Activated CD4-positive, alpha-beta T cell treated with anti-CD3 and anti-CD28 coated beads for 36 hours (primary cell): ENCODE measurements at places on chromosomes 7 and 10. TPM values are rescaled to one million over a fixed set of nuclear protein-coding genes. Genes with fewer than 3 reads are reported as not detected.

DNA sequence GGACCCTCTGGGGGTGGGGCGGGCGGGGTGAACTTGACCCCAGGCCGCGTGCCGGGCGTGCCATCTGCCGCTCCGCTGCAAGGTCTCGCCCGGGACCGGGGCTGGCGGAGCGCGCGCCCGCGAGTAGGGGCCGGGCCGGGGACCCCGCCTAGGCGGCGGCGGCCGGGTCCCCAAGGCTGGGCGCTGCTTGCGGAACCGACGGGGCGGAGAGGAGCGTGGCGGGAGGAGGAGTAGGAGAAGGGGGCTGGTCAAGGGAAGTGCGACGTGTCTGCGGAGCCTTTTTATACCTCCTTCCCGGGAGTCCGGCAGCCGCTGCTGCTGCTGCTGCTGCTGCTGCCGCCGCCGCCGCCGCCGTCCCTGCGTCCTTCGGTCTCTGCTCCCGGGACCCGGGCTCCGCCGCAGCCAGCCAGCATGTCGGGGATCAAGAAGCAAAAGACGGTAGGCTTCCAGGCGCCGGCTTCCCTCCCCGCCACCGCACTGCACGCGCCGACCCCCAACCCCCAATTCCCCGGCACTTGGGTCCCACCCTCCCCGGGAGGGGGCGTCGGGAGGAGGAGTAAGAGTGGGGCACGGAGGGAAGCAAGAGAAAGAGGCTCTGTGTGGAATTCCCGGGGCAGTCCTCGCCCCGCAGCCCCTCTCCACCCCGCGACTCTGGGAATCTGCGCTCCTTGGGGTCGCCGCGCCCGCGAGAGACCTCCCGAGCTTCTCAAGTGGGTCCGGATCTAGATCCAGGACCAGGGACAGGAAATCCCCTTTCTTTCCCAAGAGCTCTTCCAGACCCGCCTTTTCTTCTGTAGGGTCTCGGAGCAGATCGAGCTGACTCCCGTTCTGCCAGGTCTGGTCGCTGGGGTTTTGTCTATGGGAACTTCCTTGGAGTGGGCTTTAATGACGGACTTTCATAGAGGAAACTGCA, at the start of gene PAPSS2:
TSS of gene PAPSS2 (plus strand) at position 308 of the 913 bp plus-strand sequence. CDS start at position 412, 104 bp downstream.
- DNase-seq, result peak; percentile 56

DNA sequence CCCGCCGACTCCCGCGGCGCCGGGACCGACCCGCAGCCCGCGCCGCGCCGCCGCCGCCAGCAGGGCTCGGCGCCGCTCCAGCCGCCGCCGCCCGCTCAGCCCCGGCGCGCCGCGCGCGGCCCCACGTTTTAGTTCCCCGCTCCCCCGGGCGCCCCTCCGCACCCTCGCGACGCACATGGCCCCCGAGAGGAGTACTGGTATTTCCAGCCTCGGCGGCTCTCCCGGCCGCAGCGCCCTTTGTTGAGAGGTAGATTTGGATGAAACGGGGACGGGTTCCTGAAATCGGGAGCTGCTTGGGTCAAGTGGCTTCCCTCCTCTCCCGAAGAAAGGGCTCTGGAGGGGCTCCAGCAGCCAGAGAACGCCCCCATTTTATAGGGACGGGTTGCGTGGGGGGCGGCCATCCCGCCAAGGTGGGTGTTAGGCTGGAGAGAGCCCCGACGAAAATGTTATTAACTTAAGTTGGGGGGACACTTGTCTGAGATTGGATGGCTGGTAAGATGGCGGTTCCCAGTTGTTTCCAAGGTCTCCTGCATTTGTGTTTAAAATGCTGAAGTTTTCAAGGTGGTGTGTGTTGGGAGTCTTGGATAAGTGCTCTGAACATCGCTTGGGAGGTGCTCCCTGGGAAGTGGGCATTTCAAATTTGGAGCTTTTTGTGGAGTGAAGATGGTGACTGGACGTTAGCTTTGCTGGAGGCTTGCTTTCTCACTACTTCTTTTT, 1.2 kb downstream of the BMI1 start:
- peak; percentile 38 for DNase-seq

DNA sequence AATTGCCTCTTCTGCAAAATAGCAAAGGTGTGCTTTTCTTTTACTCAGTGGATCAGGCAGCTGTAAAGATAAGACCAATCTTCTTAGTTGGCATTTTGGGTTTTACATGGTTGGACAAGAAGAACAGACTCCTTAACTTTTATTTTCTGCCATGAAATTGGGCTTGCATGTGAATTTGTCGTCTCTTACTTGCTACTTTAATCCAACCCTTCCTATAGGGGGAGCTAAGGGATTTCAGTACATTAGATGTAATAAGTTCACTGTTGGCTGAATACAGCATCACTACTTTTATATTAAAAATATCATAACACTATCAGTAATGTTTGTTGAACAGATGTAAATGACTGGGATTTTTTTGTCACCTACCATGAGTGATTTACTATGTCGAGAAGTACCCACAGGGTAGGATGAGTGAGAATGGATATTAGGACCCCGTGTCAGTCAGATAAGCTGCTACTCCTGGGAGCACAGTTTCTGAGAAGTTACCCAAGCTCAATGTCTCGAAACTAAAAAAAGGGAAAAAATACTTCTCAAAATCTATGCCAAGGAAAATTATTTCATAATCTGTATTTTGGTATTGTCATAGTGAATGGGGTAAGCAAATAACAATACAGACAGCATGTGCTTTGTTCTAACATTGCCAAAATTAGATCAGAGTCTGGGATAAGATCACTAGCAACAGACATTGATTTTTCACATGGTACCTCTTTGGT, 127.4 kb upstream of the AGR3 start:
- no peak for DNase-seq

Gene GPER1
- total RNA-seq, result not detected

DNA sequence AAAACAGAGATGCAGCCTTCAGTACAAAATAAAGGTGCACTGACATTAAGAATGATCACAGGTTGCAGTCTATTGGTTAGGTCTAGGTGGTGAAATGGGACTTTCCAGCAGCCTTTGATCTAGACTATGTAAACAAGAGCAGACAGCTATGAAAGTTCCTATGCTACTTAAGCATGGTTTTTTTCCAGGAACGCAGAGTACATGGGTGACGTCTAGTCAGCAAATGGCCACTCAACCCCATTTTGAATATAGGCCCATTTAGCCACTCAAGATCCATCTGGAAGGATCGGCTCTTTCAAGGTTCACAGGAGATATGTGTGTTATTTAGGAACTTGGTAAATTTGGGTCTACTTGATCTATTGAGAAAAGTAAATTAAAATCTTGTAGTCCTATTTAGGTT, 1424.6 kb upstream of the LRRTM3 start:
- no peak for DNase-seq
